ENCODE measurements at places on chromosomes 16 and 17. TPM values are rescaled to one million over a fixed set of nuclear protein-coding genes. Genes with fewer than 3 reads are reported as not detected.

- DNase-seq: peak; percentile 80
These were observed at the start of gene SLC47A1 for GRCh38 chr17:19533718-19534561. Gene SLC47A1 (plus strand): TSS chr17:19533854. CDS start chr17:19533940, 86 bp downstream.

Gene SCIMP
- 24.8 TPM for total RNA-seq

Gene SHISA6
- total RNA-seq: not detected

GRCh38 chr16:24005577-24005976 is 169.8 kb downstream of the PRKCB start:
- DNase-seq: no peak
